Activated CD8-positive, alpha-beta memory T cell treated with anti-CD3 and anti-CD28 coated beads, Interleukin-2, amount 50 U/mL, for 48 hours (primary cell): ENCODE measurements at places on chromosomes 5 and 9.
A peak's percentile ranks its signal among the peaks of the same experiment; 100 is the strongest.

- no peak for DNase-seq
Measured at GRCh38 chr5:137617528-137618205, 118.2 kb downstream of the KLHL3 start.

GRCh38 chr9:33289496-33289895 lies 820 bp upstream of the NFX1 start:
- peak; percentile 72 for DNase-seq

DNA sequence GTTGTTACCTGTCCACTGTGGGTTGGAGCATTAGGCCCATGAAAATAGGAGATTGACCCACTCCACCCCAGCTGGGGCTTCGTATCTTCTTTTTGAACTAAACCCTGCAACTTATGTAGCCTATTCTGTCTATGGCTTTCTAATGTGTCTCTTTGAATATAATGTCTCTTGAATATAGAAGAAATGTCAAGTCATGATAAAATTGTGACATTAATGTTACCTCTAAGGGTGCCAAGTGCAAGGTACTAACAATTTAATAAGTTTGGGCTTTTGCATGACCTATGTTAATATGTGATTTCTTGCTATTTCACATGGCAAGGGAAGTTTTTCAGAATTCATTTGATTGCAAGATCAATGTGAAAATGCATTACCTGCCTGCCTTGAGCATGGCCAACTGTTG lies 40.4 kb upstream of the PUM3 start:
- DNase-seq, result no peak

DNA sequence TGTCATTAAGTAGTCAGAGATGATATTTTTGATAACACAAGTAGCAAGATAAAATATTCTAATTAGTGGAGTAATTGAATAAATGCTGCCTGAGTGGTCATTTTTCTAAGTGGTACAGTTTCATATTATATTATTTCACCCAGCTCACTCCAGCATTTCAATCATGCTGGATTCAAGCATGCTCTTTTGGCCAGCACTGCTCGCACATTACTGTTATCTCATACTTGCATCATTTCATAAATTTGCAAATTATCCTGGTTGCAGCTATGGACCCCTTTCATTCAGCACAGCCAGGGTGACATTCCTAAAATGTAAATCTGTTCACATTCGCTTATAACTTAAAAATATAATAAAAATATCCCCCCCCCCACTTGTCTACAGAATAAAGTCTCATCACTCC lies 520.8 kb upstream of the CYLC2 start:
- DNase-seq, result no peak

DNA sequence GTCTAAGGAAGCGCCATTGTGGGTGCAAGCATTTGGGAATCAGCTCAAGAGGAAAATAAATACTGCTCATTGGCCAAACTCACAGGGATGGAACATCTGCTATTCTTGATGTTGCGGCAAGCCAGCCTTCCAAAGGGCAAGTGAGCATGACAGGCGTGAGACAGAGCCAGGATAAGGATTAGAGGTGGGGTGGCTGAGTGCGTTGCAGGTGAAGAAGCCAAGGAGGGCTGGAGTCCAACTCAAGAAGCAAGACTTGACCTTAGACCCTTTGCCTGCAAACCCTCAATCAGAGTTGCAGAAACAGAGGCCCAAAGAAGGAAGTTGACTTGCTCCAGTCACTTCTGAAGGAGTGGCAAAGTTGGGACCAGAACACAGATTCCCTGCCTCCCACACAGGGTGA lies 79.4 kb downstream of the WWC1 start:
- no peak for DNase-seq

DNA sequence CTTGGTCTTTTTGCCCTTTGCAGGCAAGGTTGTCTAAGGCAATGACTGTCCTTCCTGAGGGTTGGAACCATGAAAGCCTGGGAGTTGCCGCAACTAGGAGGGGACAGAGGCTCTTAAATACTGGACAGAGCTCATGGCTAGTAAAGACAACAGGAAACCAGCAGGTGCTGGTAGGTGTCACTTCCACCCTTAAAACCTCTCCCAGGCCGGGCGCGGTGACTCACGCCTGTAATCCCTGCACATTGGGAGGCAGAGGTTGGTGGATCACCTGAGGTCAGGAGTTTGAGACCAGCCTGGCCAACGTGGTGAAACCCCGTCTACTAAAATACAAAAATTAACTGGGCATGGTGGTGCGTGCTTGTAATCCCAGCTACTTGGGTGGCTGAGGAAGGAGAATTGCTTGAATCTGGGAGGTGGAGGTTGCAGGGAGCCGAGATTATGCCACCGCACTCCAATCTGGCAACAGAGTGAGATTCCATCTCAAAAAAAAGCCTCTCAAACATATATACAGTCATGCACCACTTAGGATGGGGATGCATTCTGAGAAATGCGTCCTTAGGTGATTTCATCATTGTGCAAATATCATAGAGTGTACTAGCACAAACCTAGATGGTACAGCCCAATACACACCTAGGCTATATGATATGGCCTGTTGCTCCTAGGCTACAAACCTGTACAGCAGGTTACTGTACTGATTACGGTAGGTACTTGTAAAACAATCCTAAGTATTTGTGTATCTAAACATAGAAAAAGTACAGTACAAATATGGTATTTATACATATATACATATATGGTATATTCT lies 102.7 kb downstream of the HSPA4 start:
- DNase-seq, result no peak

DNA sequence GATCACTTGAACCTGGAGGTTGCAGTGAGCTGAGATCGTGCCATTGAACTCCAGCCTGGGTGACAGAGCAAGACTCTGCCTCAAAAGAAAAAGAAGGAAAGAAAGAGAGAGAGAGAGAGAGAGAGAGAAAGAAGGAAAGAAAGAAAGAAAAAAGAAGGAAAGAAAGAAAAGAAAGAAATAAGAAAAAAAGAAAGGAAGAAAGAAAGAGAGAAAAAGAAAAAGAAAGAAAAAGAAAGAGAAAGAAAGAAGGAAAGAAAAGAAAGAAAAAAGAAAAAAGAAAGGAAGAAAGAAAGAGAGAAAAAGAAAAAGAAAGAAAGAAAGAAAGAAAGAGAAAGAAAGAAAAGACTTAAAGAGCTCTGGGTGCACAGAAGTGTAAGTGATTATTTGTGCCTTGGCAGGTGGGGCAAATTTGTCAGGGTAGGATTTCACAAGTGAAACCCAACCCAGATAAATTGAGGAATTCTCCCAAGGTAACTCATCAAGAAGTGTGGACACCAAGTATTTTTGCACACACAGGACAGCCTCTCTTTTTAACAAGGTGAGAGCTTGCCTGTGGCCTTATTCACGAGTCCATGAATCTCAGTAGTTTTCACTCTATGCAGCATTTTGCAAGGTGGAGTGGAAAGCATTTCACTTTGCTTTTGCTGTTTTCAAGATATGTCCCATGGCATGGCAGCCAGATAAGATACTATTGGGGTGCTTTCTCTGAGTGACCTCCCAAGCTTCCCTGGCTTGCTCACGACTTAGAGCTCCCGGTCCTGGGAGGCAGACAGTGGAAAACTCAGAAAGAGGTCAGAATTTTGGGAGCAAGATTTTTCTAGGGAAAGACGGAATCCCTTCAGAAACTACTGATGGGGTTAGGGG lies 57.8 kb downstream of the C9orf153 start:
- no peak for DNase-seq

- no peak for DNase-seq
Measured at GRCh38 chr9:32264170-32264864, 120.1 kb upstream of the ACO1 start.

DNA sequence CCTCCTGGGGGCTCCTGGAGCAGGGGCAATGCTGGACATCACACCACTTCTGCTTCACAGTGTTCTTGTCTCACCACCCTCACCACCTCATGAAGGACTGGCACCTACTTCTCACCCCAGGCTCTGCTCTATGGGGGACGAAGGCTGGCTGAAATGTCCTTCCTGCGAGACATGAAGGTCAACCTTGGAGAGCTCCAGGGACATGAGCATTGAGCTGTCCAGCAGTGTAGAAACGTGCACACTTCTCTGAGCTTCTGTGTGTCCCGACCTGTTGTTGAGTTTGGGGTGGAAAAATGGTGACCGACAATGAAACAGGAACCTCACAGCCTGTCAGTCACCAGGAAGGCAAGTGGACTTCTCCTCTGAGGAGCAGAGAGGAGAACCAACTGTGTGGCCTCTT lies 68.6 kb upstream of the ADAMTS16 start:
- DNase-seq, result no peak

GRCh38 chr5:178285399-178286225 lies 53.0 kb upstream of the PHYKPL start:
- DNase-seq, result no peak

DNA sequence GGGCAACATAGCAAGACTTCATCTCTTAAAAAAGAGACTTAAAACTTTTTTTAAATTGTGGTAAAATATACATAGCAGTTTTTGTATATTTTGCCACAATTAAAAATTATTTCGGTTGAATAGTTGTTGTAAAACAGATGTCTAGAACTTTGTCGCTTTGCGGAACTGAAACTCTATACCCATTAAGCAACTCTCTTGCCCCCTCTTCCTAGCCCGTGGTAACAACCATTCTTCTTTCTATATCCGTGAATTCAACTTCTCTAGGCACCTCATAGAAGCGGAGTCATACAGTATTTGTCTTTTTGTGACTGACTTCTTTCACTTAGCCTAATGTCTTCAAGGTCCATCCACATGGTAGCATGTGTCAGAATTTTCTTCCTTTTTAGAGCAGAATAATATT lies 43.3 kb downstream of the SPARC start:
- DNase-seq, result no peak

DNA sequence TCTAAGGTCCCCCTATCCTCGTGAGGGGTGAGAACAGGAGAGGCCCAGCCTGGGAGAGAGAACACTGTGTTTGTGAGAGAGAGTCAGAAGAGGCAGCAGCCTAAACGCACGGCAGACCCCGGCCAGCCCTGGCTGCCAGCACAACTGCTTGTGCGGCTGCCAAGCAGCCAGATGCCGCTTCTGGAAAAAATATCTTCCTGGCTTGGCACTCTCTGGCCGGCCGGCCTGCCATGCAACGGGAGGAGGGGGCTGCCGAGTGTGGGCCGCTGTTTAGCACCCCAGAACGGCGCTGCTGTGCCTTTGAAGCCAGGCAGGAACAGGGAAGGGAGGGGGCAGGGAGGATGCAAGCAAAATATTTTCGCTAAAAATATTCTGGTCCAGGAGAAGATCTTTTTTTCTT lies 105.0 kb downstream of the FGF18 start:
- DNase-seq, result no peak

- no peak for DNase-seq
Measured at GRCh38 chr5:159424123-159424522, 93.8 kb upstream of the IL12B start.

- DNase-seq, result no peak
Measured at GRCh38 chr9:5384436-5384835, 44.8 kb upstream of the RLN1 start.

DNA sequence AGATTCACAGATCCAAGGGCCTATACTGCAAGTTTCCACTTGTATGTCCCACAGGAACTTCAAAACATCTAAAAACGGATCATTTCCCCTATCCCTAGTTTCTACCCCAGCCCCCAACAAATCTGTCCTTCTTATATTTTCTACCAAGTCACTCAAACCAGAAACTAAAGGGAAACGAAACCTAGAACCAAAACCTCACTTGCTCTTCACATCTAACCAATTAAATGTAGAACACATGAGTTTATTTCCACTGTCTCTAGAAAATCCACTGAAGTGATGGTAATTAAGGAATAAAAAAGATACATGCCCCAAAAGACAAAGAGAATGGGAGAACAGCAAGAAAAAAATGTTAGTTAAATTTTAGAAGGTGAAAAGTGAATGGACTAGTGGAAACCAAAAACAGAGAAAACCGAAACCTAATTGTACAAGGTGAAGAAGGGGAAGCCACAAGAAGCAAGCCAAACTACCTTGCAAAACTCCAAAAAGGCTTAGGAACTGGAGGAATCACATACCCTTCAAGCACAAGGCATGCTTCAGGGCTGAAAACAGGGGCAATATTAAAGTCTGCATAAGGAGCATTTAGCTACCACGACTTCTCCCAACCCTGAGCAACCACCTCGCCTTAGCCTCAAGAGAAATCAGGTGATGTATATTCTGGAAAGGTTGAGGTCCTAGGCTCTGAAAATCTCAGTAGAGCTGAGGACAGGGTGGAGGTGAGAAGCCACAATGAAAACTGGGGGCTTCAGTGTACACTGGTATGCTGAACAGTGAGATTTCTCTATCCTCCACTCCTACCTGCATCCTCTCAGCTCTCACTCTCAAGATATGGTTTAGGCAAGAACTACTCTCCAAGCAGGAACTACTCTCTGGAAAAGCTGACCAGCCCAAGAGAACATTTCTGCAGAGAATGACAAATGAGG lies 11.1 kb downstream of the SMU1 start:
- no peak for DNase-seq

- DNase-seq, result no peak
Measured at GRCh38 chr5:89934069-89934468, 475.5 kb downstream of the CETN3 start.

- DNase-seq, result no peak
Measured at GRCh38 chr5:75993643-75994520, 89.3 kb upstream of the SV2C start.

- DNase-seq, result no peak
Measured at GRCh38 chr9:9556865-9557803, 1055.7 kb downstream of the PTPRD start.

- DNase-seq, result no peak
Measured at GRCh38 chr9:36625006-36625615, 52.4 kb downstream of the MELK start.

- no peak for DNase-seq
Measured at GRCh38 chr5:117954331-117954730, 1034.0 kb downstream of the DTWD2 start.

- DNase-seq, result peak; percentile 67
Measured at GRCh38 chr9:127450243-127450760, 904 bp downstream of the RPL12 start.

DNA sequence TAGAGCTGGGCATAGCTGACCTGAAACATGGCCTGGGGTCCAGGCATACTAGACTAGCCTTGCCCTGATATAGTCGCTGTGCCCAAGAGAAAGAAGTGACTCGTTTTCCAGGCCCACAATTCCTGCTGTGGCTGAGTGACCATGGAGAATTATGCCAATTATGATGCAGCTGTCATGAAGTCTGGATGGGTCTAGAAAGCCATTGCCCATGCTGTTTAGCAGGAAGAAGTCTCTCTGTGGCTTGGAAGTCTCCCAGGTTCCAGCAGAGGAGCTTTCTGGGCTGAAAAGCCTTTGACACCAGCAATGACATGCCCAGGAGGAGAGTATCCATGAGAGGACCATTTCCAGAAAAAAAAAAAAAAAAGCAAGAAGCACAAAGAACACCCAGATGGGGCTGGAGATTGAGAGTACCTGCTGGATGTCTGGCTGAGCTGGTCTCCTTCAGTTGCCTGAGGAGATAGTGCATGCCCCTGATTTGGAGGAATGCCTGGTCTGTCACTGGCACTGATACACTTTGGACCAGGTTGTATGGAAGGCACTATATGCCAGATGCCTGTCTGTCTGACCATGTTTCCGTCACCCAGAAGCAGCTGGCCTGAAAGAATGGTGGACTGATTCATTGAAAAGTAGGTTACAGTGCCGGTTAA lies 128.0 kb upstream of the EPB41L4A start:
- DNase-seq, result no peak

- DNase-seq, result no peak
Measured at GRCh38 chr9:125579030-125579932, 127.7 kb downstream of the MAPKAP1 start.
